Spleen (tissue), 13 donors: ENCODE measurements at places on chromosomes 3 and 15. TPM values are rescaled to one million over a fixed set of nuclear protein-coding genes. Genes with fewer than 3 reads are reported as not detected.

The C3orf52 gene
- total RNA-seq, result 0.74 TPM

The TIMP4 gene
- total RNA-seq, result 0.37 TPM

The CCR9 gene
- 1.2 TPM for total RNA-seq

The ZKSCAN7 gene
- 6.0 TPM for total RNA-seq

GRCh38 chr15:52511084-52511483, 17.6 kb downstream of the MYO5A start:
- H3K27ac ChIP-seq, result no peak overlapping the region
- no peak overlapping the region for H3K4me3 ChIP-seq
- H3K4me1 ChIP-seq, result peaks cover 6% of the 10 kb centered on the region
- H3K36me3 ChIP-seq, result no peaks in the 10 kb centered on the region
- no peaks in the 10 kb centered on the region for H3K27me3 ChIP-seq
- no peak for DNase-seq

DNA sequence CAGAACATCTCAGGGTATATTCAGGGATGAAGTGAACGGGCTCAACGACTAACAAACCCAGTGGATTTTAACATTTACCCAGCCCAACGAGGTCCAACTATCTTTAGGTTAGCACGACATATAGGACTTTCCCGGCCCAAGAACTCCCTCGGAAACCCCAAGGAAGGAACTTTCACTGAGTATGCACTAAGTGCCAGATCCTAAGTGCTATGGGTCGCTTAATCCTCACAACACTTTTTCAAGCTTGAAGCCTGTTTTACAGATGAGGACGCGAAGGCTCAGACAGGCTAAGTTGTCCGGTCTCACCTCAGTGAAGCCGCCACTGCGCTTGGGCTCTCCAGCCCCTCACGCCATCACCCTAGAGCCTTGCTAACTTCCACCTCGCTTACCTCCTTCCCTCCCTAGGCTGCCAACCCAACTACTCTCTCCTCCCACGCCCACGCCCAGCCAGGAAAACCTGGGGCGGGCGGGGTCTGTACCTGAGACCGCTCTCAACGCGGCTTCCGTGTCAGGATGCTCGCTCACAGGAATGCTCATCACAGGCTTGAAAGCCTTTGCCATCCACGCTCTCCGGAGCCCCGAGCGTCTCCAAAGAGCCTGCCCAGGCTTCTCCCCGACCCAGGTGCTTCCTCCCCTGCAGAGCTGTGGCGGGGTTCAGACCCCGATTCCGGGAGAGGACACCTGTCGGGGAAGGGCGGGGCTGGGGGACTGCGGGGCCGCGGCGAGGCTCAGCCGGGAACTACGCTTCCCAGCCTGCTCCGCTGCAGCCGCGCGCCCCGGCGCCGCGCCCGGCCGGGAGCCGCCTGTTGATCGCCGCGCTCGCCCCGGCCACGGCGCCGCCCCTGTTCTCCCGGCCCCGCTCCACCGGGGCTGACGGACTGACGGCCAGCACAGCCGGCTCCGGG, at the start of gene TMOD2:
TMOD2 (plus strand) TSS at position 806 of the 905 bp plus-strand sequence. CDS start 14,845 bp downstream, outside the sequence.
- H3K27ac ChIP-seq, result peak within 1 kb of the TSS; percentile 76
- no peaks in the 10 kb centered on the region for H3K27me3 ChIP-seq
- H3K4me3 ChIP-seq, result peak within 1 kb of the TSS; percentile 88
- no peaks in the 10 kb centered on the region for H3K36me3 ChIP-seq
- peak; percentile 92 for DNase-seq

DNA sequence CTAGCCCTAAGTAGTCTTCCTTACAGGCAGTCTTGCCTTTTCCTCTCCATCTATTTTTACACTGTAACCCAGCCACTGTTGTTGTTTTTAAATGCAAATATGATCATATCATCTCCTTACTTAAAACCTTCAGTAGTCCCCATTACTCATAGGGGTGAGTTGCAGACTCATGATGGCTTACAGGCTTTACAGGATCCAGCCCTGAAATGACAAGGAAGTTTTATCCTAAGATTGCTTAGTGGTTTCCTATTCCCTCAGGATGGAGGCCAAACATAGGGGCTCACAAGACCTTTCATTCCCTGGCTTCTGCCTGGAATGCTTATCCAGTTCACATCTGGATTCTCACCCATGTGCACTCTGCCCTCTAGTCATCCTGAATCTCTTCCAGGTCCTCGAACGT, 27.7 kb upstream of the PCOLCE2 start:
- no peak overlapping the region for H3K4me3 ChIP-seq
- H3K27ac ChIP-seq, result no peak overlapping the region
- H3K4me1 ChIP-seq, result no peaks in the 10 kb centered on the region

The SV2B gene
- total RNA-seq, result 0.97 TPM

The CIB2 gene
- 3.0 TPM for total RNA-seq

GRCh38 chr3:21417991-21418390, 333.0 kb downstream of the ZNF385D start:
- no peaks in the 10 kb centered on the region for H3K4me1 ChIP-seq
- no peaks in the 10 kb centered on the region for H3K36me3 ChIP-seq
- H3K27me3 ChIP-seq, result no peaks in the 10 kb centered on the region
- no peak for DNase-seq

The PLOD2 gene
- 11.7 TPM for total RNA-seq

The BLM gene
- total RNA-seq, result 8.0 TPM

DNA sequence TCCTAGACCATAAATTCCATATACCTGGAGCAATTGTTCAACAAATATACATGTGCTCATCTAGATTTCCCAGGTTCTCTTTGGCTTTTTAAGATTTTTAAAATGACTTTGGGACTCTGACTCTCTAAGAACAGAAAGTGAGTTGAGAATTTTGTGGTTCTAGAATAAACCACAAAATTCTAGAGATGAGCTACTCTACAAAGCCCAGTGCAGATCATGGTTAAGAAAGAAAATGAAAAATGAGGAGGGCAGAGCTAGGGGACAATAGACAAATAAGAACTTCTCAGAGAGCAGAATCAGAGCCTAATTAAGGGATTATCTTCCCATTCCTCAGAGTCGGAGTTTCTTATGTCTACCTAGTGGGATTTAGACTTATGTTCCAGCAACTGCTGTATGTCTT, 694.7 kb downstream of the ZNF385D start:
- H3K27ac ChIP-seq, result no peak overlapping the region
- no peaks in the 10 kb centered on the region for H3K4me1 ChIP-seq
- no peaks in the 10 kb centered on the region for H3K36me3 ChIP-seq
- no peaks in the 10 kb centered on the region for H3K27me3 ChIP-seq
- H3K4me3 ChIP-seq, result no peak overlapping the region
- DNase-seq, result no peak

The CCNB2 gene
- total RNA-seq, result 5.3 TPM

DNA sequence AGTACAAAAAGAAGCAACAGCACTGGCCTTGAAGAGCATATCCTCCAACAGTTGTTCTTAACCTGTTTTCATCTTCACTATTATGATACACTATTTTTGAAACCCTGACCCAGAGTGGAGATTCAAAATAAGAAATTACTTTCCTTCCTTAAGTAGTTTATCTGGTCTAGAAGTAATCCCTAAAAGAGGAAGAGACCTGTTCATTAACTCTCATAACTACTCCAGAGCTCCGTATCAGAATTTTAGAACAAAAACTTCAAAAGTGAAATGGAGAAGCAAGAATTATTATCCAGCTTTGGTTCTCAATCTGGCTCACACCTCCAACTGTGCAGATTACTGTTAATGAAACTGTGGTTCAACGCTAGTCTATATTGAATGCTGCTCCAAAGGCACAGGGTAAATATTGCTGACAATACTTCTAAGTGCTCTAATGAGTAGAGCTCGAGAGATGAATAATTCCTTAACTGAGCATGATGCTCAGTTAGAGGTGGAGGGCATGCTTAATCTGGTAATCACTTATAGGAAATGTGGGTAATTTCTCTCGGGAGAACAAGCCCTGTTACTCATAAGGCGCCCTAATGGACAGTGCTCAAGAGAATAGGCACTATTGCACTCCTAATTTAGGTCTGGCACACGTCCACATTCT, 5.2 kb downstream of the LCMT2 start:
- no peak overlapping the region for H3K4me3 ChIP-seq
- no peaks in the 10 kb centered on the region for H3K27me3 ChIP-seq
- no peak overlapping the region for H3K27ac ChIP-seq
- H3K4me1 ChIP-seq, result peaks cover 18% of the 10 kb centered on the region

The CCRL2 gene
- 21.3 TPM for total RNA-seq

The TTC21A gene
- 13.2 TPM for total RNA-seq

The SNURF gene
- total RNA-seq, result 10.6 TPM

DNA sequence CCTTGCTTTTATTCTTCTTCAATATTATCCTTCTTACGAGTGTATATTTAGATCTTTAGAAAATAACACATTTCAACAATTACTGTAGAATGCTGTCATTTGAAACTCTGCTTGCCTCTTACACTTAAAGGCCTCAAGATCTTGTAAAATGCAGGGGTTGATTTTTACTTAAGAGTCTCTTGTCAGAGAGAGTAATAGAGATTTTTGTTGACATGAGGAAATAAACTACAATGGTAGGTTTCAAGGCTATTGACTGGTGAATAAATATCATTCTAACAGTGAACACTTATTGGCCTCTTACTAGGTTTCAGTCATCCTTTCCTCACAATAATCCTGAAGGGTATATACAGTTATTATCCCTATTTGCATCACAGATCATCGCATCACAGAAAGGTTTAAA, 344.6 kb downstream of the GBE1 start:
- H3K27ac ChIP-seq, result no peak overlapping the region
- no peak for DNase-seq
- H3K4me1 ChIP-seq, result no peaks in the 10 kb centered on the region
- H3K27me3 ChIP-seq, result no peaks in the 10 kb centered on the region
- no peak overlapping the region for H3K4me3 ChIP-seq
- no peaks in the 10 kb centered on the region for H3K36me3 ChIP-seq

GRCh38 chr15:67024314-67024997, 40.9 kb upstream of the SMAD3 start:
- H3K36me3 ChIP-seq, result no peaks in the 10 kb centered on the region
- peaks cover 44% of the 10 kb centered on the region for H3K4me1 ChIP-seq

- no peaks in the 10 kb centered on the region for H3K27me3 ChIP-seq
- no peaks in the 10 kb centered on the region for H3K4me1 ChIP-seq
- no peak overlapping the region for H3K4me3 ChIP-seq
- no peak overlapping the region for H3K27ac ChIP-seq
Measured at GRCh38 chr3:62587169-62587568, 213.8 kb upstream of the FEZF2 start.

DNA sequence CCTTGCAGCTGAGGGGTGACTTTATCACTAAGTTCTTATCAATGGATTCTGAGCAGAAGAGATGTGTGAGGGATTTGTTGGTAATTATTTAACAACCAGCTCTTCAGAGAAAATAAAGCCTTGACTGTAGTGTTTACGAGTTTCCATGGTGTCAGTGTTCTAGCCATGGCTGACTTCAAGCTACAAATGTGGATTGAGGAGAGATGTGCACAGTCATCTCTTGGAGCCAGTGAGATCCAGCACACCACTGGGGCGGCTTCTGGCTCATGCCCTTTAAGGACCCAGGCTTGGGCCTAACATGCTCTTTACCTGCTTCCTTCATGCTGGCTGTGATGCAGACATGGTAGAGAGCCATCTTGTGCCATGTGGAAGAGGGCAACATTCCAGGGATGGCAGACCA, 145.6 kb upstream of the MRPS22 start:
- no peak overlapping the region for H3K27ac ChIP-seq
- H3K27me3 ChIP-seq, result no peaks in the 10 kb centered on the region
- no peaks in the 10 kb centered on the region for H3K4me1 ChIP-seq
- H3K36me3 ChIP-seq, result no peaks in the 10 kb centered on the region
- no peak for DNase-seq
- H3K4me3 ChIP-seq, result no peak overlapping the region

- H3K4me1 ChIP-seq, result peaks cover 20% of the 10 kb centered on the region
- peaks cover 13% of the 10 kb centered on the region for H3K36me3 ChIP-seq
- no peak overlapping the region for H3K27ac ChIP-seq
- DNase-seq, result no peak
Measured at GRCh38 chr3:71219744-71220638, 363.5 kb downstream of the FOXP1 start.

- H3K4me3 ChIP-seq, result no peak overlapping the region
- H3K36me3 ChIP-seq, result no peaks in the 10 kb centered on the region
- no peaks in the 10 kb centered on the region for H3K27me3 ChIP-seq
- no peak for DNase-seq
- H3K4me1 ChIP-seq, result peaks cover 39% of the 10 kb centered on the region
Measured at GRCh38 chr3:15339786-15340215, 7.4 kb upstream of the SH3BP5 start.

DNA sequence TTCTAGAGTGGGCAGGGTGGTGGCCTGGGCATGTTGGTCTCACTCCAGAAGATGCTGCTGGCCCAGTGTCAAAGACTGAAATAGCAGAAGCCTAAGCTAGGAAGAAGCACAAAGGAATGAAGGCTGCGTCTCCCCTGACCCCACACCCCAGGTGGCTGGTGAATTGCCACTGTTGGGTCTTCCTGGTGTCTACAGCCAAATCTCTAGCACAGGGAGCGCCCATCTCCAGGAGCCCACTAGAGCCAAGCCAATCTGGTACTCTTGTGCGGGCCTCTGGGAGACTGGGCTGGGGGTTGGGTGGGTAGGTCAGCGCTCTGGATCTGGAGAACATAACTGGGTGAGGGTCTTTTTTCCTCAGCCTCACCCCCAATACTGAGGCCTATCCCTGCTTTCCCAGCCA, 894 bp downstream of the TUSC2 start:
- no peak overlapping the region for H3K27ac ChIP-seq
- DNase-seq, result peak; percentile 66
- peaks cover 67% of the 10 kb centered on the region for H3K4me1 ChIP-seq
- H3K4me3 ChIP-seq, result peak overlapping the region; percentile 87
- no peaks in the 10 kb centered on the region for H3K27me3 ChIP-seq

The PIK3R4 gene
- total RNA-seq, result 30.9 TPM

DNA sequence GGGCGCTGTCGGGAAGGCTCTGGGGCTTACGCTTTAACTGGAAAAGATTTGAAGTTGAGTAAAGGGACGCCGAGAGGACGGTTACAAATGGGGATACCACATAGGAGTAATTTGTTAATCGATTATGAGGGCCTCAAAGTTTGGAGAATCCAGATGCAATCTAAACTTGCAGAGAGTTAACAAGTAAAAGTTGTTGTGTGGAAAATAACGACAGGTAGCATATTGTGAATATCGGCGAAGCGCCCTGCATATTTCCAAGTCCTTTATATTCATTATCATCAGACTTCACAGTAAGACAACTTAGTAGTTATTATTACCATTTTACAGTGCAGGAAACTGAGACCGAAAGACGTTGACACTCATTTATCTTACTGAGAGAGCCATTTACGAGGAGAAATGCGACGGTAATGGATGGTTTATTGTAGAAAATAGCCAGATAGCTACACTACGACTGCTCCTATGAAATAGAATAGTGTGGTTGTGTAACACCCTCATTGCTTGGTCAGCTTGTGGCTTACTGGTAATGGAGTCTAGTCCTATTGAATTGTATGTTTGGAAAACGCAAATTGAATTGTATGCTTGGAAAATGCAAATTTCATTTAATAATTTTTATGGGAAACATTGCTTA, 700 bp downstream of the MKRN2 start:
- peaks cover 56% of the 10 kb centered on the region for H3K4me1 ChIP-seq
- peak overlapping the region; percentile 93 for H3K4me3 ChIP-seq
- DNase-seq, result no peak
- H3K27me3 ChIP-seq, result no peaks in the 10 kb centered on the region

GRCh38 chr3:63970631-63971475, 52.4 kb downstream of the PSMD6 start:
- H3K27ac ChIP-seq, result peak overlapping the region; percentile 25
- H3K36me3 ChIP-seq, result no peaks in the 10 kb centered on the region
- H3K4me1 ChIP-seq, result peaks cover 86% of the 10 kb centered on the region
- DNase-seq, result no peak
- no peak overlapping the region for H3K4me3 ChIP-seq

The CLRN1 gene
- total RNA-seq, result not detected
